ENCODE measurements at places on chromosomes 4 and X. TPM values are rescaled to one million over a fixed set of nuclear protein-coding genes. Genes with fewer than 3 reads are reported as not detected.

PF4V1 gene
- total RNA-seq: not detected

IRF2 gene
- total RNA-seq: 27.2 TPM

ATP6AP1 gene
- total RNA-seq: 74.8 TPM

PDGFRA gene
- 29.8 TPM for total RNA-seq

MAGEA12 gene
- total RNA-seq: not detected

CSTF2 gene
- total RNA-seq: 6.1 TPM

RAB40AL gene
- not detected for total RNA-seq

ANOS1 gene
- total RNA-seq: 4.5 TPM

LANCL3 gene
- total RNA-seq: 0.05 TPM

RNF175 gene
- total RNA-seq: 0.38 TPM

MBTPS2 gene
- total RNA-seq: 8.6 TPM

SPANXA1 gene
- not detected for total RNA-seq

PKD2 gene
- 11.6 TPM for total RNA-seq

HSD17B13 gene
- 0.32 TPM for total RNA-seq

ZFP42 gene
- total RNA-seq: not detected

HSFX3 gene
- not detected for total RNA-seq

GAGE10 gene
- total RNA-seq: not detected

TENM3 gene
- 3.0 TPM for total RNA-seq

CDKN2AIP gene
- total RNA-seq: 8.7 TPM

P2RY4 gene
- total RNA-seq: not detected

ETDA gene
- total RNA-seq: not detected

LGI2 gene
- 2.3 TPM for total RNA-seq

WWC2 gene
- 34.4 TPM for total RNA-seq

IL2 gene
- not detected for total RNA-seq

NWD2 gene
- total RNA-seq: 0.03 TPM

RNF150 gene
- 53.3 TPM for total RNA-seq

SSX1 gene
- total RNA-seq: not detected

CLCN4 gene
- total RNA-seq: 30.9 TPM

CSAG1 gene
- not detected for total RNA-seq

TMEM271 gene
- not detected for total RNA-seq

CD38 gene
- total RNA-seq: 2.5 TPM

FAM47C gene
- total RNA-seq: not detected

CLDN22 gene
- not detected for total RNA-seq

SATL1 gene
- not detected for total RNA-seq

NUDT10 gene
- total RNA-seq: 0.13 TPM

RAB33A gene
- total RNA-seq: 0.24 TPM

BEX4 gene
- 30.5 TPM for total RNA-seq

NAT8L gene
- 1.00 TPM for total RNA-seq

RHOH gene
- total RNA-seq: 0.38 TPM

CLGN gene
- total RNA-seq: 77.8 TPM

PAGE2 gene
- not detected for total RNA-seq

PPP4R3C gene
- not detected for total RNA-seq

HTN1 gene
- not detected for total RNA-seq

PUDP gene
- 21.6 TPM for total RNA-seq

CT45A3 gene
- not detected for total RNA-seq

SPACA5 gene
- not detected for total RNA-seq

DCLK2 gene
- 19.9 TPM for total RNA-seq

CEP135 gene
- total RNA-seq: 2.8 TPM

FAM236A gene
- total RNA-seq: not detected

F8A2 gene
- not detected for total RNA-seq

HS3ST1 gene
- 1.2 TPM for total RNA-seq

PAGE2B gene
- total RNA-seq: not detected

H2AZ1 gene
- total RNA-seq: 80.4 TPM
